ENCODE measurements at places on chromosomes 2 and 18.

GRCh38 chr2:37982147-37982582, 57.1 kb downstream of the RMDN2 start:
- DNase-seq, result no peak

DNA sequence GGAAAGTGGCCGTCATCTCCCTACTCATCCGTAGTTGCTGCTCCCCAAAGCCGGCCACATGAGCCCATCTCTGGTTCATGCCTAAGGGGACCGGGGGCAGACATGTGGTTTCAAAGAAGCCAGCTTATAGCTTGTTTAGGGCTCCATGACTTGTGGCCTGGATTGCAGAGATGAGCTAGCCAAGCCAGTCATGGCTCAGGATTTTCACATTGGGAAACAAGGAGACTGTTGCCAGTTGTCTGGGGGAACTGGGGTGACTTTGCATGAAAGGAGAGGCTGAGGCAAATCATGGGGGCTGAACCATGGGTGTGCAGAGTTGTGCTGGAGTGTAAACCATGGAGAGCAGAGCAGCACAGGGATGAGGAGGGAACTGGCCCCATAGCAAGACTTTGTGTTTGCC, 183.0 kb upstream of the APCDD1 start:
- no peak for DNase-seq

DNA sequence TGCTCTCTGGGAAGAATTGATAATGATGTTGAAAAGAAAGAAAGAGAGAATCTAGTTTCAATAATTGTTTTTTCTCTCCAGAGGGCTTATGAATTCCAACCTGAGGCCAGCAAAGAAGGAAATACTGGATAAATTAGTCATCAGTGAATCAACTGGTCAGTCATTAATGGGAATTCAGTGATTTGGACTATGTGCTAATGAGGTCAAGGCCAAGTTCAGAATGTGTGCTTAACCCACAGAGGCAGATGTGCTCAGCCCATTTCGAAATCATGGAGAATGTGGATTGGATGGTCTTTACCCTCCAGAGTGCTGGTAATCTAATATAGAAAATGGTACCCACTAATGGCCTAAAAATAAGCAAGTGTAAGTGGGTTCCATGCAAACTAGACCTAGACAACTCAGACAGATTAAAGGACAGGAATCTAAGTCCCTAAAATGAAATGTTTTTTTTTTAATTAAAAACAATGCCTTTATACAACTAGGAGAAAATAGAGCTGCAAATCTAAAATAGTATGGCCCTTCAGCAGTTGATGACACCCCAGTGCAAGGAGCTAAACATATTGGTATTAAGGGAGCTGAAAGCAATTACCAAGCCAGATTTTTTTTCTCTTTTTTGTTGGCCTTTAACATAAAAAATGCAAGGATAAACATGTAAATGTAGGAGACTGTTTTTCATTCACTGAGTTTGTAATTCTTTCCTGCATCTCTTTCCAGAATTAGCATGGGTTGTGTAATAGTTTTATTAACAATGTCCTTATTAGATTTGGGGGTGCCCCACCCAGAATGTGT, 296.9 kb downstream of the SATB2 start:
- DNase-seq, result no peak

- DNase-seq, result no peak
Observed at GRCh38 chr2:241254904-241255351, 60.5 kb downstream of the HDLBP start.

GRCh38 chr2:170362313-170362870, 184.4 kb downstream of the MYO3B start:
- no peak for DNase-seq

DNA sequence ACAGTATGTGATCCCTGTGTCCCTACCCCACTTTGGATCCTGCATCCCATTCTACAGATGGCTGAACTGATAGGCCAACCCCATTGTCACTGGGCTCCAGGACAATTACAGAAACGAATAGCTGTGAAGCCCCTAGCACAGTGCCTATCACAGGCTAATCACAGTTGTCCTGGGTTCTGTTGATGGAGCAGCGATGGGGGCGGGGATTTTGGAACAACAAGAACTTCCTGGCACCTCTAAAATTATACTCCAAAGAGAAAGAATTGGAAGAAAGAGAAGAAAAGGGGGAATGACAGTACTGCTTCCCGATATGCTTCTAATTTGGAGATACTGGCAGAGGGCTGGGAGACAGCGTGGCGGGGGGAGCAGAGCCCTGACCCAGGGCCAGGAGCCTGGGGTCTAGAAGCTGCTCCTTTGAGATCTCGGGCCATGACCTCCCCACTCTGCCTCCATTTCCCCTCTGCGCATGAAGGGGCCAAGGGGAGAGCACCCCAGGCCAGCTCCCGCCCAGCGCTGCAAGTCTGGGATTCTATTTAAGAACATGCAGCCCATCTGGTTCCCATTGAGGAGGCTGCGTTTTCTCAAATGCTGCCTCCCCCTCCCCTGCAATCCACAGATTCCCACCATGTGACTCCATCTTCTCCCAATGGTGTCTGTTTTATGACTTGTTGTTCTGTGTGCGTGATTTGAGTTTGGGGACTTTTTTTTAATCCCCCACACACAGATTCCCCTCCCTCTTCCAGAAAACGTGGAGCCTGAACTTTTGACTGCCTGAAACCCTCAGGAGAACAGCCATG, 202.7 kb downstream of the CYP26B1 start:
- no peak for DNase-seq

DNA sequence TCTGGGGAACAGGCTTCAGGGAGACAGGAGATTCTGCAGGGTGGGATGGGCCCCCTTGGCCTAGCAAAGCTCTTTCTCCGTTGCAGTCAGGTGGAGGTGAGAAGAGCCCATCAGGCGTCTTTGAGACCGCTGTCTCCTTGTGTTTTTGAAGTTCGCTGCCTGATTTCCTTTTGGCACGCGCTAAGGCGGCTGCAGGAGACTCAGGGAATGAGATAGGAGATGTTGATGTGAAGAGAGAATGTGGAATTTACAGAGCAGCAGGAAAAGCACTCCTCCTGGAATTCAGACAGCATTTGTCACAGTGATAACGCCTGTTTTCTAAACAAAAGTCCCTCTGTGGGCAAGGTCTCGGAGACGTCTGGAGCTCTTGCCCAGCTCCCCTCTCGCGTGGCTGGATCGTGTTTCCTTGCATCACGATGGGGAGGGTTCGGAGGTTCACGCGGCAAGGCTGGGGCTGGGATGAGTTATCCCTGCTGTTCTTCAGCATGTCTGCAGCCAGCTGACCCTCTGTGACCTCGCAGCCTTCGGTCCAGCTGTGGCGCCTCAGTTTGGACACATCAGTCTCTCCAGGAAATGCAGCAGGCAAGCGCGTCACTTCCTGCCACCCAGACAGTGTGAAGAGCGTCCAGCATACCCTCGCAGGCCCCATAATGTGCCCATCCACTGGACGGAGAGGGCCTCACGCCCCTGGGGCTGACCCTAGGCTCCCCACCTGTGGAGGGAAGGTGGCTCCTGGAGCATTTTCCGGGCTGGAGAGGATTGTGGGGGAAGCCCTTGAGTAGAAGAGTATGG, 30.2 kb downstream of the GLI2 start:
- DNase-seq, result no peak

DNA sequence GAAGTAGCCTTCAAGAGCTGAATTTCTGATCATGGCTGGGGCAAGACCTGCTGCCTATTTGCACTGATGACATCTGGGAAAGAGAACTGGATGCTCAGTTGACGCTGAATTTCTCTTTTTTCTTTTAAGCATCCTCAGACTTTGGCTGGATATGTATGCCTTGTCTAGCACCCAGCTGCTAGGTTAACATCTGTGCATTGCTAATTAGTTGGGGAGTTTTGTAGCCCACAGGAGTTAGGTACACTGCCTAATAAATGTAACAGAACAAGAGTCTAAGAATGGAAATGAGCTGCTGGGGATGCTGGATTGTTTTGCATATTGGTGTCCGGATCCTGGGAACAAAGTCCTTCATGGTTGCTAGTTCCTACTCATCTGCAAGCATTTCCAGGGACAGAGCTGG, 40.9 kb upstream of the STPG4 start:
- no peak for DNase-seq

GRCh38 chr2:218733171-218734021, 22.8 kb downstream of the TTLL4 start:
- DNase-seq, result no peak

GRCh38 chr2:46964835-46965560, 49.4 kb upstream of the MCFD2 start:
- DNase-seq, result no peak

DNA sequence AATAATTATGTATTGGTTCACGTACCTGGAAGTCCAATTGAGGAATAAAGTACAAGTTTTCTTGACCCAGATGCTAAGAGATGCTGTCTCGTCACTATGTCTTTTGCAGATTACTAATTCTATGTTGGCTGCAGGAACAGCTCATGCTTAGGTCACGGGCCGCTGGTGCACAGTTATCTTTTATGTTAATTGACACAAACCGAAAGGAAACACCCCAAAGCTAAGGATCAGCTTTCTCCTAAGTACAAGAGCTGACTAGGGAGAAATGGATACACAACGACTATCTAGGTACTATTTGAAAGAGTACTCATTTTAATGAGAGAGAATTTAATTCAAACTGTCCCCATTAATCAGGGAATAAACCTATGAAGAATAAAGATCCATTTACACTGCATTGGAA, 217.7 kb upstream of the SLC35G4 start:
- DNase-seq, result no peak

DNA sequence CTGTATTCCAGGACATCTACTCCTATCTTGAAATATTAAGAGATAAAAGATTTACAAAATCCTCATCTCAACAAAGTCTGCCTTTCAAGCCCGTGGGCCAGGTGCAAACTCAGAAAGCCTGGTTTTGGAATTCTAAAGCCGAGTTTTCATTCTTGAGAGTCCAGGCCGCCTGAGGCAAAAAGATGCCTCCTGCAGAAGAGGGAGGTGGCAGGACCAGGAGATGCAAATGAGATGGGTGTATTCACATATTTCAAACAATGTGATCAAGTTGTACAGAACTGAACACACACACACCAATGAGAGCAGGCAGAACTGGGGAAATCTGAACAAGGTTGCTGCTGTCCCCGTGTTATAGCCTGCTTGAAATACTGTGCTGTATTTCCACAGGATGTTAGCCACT, 7.7 kb upstream of the HS6ST1 start:
- DNase-seq, result no peak

- DNase-seq, result no peak
Observed at GRCh38 chr2:129849559-129850160, 129.8 kb upstream of the RAB6C start.

DNA sequence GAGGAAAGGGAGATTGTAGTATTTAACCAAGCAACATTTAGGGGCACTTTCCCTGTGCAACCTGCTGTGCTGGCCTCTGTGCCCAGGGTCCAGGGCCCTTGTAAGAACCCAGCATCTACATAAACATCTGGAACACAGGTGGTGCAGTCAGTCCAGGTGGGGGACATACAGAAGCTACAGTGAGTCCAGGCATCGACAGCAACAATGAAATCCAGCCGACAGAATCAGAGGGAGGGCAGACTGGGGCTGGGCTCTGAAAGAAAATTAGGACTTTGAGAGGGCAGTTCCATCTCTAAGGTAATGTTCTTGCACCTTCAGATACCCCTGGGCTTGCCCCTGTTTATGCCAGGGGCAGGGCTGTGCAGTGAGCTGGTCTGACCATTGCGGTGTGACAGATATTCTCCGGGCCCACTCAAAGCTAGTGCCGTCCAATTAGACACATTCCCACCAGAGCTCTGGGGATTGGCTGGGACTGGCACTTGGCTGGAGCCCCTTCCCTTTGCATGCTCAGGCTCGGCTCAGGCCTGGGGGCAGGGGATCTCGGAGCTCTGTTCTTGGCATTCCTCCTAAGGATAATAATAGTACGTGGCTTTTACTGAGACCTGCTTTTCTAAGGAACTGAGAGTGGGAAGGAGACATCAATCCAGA, 5.4 kb downstream of the LBH start:
- DNase-seq, result no peak

DNA sequence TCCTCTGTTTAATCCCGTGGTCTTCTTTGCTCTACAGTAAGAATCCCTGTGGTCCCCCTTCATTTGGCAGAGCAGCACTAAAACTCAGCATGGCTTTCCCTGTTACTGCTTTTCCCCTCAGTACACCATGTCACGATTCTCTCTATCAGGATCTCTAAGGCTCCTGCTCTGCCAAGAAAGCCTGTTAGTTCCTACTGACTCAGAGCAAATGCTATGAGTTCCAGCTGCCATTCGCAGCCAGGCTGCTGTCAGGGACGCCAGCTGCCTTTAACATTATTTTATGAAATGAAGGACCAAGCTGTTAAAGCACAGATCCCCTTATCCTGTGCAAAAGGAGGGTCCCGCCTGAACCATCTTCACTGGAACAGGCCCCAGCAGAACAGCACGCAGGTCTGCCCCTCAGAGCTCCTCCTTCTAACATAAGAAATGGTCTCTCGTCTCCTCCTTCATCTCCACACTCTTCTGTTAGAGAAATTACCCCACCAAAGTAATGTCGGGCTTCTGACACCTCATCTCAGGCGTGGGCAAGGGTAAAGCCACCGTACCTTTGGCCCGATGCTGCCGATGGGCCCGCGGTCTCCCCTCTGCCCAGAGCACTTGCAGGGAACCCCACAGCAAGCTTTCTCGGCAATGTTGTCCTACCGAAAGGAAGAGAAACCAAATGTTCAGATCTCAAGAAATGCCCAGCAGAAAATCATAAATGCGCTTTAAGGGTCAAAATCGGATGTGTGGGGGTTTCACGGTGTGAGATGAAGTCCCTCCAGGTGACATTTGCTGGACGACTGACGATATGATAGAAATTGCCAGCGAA, 52.6 kb downstream of the COL6A3 start:
- DNase-seq, result no peak

DNA sequence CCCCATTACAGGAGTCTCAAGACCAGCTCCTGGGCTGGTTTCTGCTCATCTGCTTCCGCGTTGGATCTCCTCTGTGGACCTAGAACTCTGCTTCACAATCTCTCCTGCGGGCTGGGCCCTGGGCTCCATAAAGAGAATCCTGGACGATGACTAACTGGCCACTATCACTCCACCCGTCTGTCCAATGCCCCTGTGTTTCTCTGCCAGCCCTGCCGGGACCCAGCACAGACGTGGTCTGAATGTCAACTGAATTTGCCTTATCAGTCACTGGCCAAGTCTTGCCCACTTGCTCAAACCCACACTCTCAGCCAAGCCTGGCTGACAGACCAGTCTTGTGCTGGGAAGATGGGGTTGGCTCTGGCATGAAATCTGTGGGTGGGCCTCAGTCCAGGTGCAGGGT, 17.4 kb downstream of the KIF3C start:
- DNase-seq, result no peak

DNA sequence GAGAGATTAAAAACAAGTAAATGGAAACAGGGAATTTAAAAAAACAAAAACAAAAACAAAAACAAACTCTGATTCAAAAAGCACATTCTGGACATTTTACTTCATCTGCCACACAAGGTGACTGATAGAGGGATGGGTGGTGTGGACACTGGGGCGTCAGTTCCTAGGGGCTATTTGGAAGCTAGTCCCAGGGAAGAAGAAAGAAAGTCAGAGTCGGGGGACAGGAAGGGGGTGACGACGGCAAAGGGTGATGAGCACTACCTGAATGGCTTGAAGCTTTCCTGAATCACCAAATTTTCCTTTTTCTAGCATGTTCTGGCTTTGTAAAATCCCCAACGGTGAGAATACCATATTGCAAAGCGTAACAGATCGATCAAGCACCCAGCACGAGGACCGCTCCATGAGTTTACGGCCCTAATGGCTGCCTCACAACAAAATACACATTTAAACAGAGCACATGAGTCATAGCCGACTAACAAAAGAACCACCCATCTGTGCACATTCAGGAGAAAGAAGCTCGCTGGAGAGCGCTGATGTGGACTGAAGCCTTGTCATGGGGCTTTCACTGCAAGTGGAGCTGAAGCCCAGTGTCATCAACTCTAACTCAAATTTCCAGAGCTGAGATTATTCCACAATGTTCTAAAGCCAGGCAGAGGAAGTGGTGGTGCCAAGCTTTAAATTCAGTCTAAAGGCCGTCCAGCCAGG, 178.9 kb downstream of the LNPK start:
- no peak for DNase-seq
